ENCODE measurements at places on chromosomes 4 and X.

GRCh38 chr4:153649572-153649991 is 34.5 kb upstream of the TLR2 start:
- DNase-seq = no peak

- no peak for DNase-seq
These were observed 22.5 kb downstream of the C4orf46 start for GRCh38 chr4:158649111-158649680.

DNA sequence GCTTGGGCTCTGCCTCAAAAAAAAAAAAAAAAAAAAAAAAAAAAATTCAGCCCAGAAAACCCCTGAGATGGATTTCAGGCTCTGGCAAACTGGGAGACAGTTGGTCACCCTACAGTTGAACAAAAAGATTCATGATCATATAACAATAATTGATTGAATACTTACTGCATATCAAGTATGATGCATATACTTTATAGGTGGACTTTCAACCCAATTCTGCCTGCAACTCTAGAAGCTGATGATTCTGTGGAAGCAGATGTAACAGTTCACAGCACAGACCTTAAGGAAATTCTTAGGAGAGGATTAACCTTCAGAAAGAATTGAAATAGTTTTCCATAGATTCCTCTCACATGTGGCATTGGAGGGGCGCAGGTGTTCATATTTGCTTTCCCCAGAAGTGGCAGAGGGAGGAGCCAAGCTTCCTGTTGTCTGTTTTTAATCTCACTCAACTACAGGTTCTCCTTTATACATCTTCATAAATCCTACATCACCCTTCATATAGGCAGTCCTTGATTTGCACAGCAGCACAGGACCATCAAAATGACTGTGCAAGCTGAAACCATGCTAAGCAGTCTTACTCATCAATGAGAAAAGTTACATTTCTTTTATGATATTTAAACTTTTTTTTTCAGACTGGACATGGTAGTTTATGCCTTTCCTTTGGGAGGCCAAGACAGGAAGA is 149.4 kb upstream of the KLF3 start:
- DNase-seq = no peak

DNA sequence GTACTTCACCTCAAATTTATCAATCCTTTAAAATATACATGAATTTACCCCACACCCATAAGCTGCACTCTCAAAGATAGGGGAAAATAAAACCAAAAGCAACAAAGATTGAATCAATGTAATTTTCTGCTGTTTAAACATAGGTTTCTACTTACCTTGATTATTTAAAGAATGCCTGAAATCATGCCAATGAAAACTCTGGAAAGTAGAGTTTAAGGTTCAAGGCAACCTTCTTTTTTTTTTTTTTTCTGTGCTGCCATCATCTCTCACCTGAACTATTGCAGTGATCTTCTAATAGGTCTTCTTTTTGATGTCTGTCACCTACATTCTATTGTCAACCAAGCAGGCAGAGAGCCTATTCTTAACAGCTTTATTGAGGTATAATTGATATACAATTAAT is 682.1 kb downstream of the IL1RAPL1 start:
- no peak for DNase-seq

DNA sequence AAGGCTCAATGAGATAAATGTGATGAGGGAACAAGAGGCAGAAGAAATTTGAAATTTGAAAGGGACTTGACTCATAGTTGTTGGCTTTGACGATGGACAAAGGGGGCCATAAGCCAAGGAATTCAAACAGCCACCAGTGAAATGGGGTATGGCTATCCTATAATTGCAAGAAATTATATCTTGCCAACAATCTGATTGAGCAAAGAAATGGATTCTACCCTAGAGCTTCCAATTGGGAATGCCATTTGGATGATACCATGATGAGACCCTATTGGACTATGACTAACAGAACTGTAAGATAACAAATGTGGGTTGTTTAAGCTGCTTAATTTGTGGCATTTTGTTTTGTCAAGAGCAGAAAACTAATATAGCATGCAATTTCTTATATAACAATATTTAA is 270.1 kb upstream of the ARSJ start:
- no peak for DNase-seq

DNA sequence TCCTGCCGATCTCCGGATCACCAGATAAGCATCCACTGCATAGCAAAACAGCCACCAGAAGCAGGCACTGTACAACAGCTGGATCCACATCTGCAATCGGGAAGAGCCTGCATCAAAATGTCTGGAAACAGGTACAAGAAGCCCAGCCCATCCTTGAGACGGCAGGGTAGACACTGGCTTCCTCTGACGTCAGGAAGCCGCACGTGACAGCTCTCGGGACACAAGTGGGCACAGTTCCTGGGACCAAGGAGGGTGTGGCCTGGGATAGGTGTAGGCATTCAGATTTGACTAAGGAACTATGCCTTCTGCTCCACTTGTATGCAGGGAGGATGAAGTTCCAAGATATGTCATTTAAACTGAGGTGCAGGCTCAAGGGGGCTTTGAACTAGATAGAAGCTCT is 6.3 kb downstream of the GPR143 start:
- DNase-seq = no peak

GRCh38 chr4:141004823-141005222 is 128.4 kb downstream of the RNF150 start:
- DNase-seq = no peak

DNA sequence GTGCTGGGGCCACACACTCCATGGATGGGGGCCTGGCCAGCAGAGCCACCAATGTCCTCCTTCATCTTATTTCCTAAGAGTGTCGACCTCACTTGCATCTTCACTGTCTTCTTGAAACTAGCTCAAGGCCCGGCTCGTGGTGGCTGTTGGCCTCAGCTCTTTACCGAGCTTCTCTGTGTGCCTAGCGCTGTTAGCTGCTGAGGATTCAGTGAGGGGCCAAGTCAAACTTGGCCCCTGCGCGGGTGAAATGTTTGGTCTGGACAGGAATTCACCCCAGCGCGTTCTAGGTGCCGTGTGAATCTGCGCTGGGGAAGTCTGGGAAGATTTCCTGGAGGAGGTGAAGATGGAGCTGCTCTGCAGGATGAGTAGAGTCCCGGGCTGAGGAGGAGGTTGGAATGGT is 8.5 kb downstream of the SORCS2 start:
- no peak for DNase-seq

- DNase-seq = no peak
These were observed 12.6 kb downstream of the PPEF2 start for GRCh38 chr4:75889537-75890199.

DNA sequence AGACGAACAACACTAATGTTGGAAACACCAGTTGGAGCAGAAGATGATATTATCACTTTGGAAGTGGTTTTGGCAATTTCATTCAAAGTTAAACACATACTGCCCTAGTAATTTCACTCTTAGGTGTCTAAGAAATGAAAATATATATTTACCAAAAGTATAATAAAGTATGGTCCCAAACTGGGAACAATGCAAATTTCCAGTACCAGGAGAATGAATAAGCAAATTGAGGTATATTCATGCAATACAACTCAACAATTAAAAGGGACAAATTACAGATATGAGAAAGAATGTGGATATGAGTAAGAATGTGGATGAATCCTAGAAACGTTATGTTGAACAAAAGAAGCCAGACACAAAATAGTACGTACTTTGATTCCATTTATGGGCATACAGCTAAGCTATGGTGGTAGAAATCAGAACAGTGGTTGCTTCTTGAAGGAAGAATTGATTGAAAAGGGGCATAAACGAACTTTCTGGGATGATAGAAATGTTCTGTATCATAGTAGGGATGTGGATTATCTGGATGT is 10.0 kb downstream of the ELMOD2 start:
- no peak for DNase-seq

- DNase-seq = no peak
These were observed 61.7 kb downstream of the BEND2 start for GRCh38 chrX:18158963-18159362.

- DNase-seq = no peak
These were observed 21.9 kb downstream of the MAOA start for GRCh38 chrX:43677993-43678392.

DNA sequence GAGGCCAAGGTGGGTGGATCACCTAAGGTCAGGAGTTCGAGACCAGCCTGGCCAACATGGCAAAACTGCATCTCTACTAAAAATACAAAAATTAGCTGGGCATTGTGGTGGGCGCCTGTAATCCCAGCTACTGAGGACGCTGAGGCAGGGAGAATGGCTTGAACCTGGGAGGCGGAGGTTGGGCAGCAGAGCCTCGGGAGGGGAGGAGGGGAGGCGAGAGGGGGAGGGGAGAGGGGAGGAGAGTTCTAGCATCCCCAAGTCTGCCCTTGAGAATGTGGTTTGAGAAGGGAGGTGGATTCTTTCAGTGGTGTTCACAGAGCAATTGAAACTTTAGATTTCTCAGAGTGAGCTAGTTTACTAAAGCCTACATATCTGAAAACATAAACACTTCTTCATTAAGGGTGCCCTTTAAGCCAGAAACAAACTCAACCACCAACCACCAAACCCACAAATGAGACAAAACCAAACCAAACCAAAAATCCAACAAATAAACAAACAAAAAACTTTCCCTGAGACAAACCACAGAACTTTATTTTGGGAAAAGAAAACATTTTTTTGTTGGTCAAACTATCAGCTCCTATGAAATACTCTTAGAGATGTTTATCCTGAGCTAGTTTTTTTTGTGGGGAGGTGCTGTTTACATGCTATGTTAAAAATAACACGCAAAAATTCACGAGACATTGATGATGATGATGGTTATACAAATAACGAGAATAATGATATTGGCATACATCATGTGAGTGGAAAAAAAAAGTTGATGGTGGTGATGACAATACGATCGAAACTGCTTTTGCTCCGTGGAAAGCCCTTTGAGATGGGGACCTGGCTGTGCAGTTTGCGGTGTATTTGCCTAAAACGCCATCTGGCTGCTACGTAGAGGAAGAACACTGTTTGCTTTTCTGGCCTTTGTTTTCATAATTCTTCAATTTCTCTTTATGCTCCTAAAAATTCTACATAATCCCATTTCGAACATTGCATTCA is 98.2 kb upstream of the PRKX start:
- DNase-seq = no peak

DNA sequence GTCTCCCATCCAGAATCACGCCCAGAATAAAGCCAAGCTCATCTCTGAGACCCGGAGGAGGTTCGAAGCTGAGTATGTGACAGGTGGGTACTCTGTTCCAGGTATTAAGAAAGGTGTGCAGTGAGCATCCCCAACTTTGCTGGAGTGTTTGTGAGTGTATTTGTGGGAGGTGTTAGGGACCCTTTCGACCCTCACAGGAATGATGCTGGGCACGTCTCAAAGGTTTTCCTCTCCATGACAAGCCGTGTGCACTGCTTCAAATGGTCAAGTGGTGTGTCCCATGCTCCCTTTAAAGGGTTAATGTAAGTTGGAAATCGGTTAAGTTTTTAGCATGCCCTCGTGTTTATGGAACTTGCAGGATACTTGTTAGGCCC is 442 bp downstream of the MOSPD2 start:
- no peak for DNase-seq

- no peak for DNase-seq
These were observed 130.7 kb downstream of the AMELX start for GRCh38 chrX:11423949-11424348.

DNA sequence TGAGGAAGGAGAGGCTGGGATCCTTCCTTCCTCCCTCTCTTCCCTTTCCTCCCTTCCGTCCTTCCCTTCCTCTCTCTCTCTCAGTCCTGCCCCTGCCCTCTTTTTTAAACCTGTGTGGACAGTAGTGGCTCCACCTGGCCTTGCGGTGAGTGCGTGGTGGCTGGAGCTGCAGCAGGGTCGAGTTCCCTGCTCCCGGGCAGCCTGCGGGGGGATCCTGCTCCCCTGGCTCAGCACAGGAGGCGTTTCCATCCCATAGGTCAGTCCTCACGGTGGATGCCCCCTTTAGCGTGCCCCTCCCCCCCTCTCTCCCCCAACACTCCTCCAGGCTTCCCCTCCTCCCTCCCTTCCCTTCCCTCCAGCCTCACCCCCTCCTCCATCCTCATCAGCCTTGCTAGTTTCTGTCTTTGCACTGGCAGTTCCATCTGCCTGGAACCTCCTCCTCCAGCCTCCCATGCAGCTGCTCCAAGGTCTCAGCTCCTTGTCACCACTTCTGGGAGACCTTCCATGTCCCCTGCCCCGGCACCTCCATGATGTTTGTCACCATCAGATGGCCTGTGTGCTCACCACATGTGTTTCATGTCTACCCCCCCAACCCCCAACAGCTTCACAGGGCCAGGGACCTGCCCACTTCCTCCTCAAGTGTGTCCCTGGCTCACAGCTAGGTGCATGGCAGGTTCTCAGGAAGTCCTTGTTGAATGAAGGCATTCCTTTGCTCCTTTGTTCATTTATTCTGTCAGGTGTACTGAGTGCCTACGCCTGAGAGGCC is 68.4 kb downstream of the PSAPL1 start:
- no peak for DNase-seq

GRCh38 chr4:185165605-185166063 is 22.6 kb downstream of the SLC25A4 start:
- no peak for DNase-seq

- DNase-seq = no peak
These were observed 65.4 kb upstream of the KLHL13 start for GRCh38 chrX:118182025-118182424.

GRCh38 chr4:32219306-32220075 is 1499.3 kb downstream of the PCDH7 start:
- no peak for DNase-seq

- DNase-seq = no peak
These were observed 18.8 kb downstream of the ATP1B4 start for GRCh38 chrX:120380699-120381098.

DNA sequence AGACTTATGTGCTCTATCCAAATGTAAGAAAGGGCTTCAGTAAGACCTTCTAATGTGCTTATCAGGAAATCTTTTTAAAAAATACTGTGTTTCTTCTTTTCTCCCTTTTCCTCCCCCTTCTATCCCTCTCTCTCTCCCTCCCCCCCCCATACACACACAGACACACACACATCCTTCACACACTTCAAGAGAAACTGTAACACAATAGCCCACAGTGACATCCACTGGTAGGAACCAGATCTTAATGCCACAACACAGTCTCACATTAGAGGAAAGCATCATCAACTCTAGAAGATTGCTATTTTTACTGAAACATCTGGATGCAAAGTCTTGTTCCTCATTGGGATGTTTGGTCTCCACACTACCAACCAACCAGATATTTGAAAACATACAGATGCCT is 4.6 kb downstream of the PCDH19 start:
- no peak for DNase-seq

DNA sequence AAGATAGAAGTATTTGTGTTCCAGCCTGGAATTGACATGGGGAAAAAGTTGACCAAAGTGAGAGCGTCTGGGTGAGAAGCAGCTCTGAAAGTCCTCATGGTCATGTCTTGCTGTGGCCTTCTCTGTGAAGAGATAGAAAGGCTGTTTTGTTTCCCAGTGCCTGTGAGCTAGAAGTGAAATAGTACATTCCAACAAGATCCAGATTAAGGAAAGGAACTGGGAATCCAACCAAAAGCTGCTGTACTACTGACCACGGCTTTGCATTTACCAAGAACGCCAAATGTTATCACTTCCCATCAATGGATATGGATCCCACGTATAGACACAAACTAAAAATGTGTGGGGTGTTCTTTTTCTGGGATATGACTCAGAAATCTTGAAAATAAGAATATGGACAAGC is 51.2 kb downstream of the TENM3 start:
- no peak for DNase-seq

GRCh38 chr4:145625677-145626622 is 6.8 kb downstream of the MMAA start:
- DNase-seq = no peak

All from suprapubic skin (tissue), 4 donors.